ENCODE measurements at places on chromosomes 13 and 19. TPM values are rescaled to one million over a fixed set of nuclear protein-coding genes. Genes with fewer than 3 reads are reported as not detected.
A peak's percentile ranks its signal among the peaks of the same experiment; 100 is the strongest.

The ZNF99 gene
- not detected for total RNA-seq

The ANKLE1 gene
- 0.17 TPM for total RNA-seq

The ZIC2 gene
- total RNA-seq = not detected

- DNase-seq = no peak
- H3K27me3 ChIP-seq = no peaks in the 10 kb centered on the region
- no peak overlapping the region for H3K27ac ChIP-seq
- H3K4me3 ChIP-seq = no peak overlapping the region
These were observed 6.7 kb downstream of the KLK14 start for GRCh38 chr19:51075998-51076397.

GRCh38 chr19:3344608-3345598 lies 21.5 kb upstream of the NFIC start:
- H3K4me3 ChIP-seq = no peak overlapping the region
- no peaks in the 10 kb centered on the region for H3K36me3 ChIP-seq
- H3K4me1 ChIP-seq = peaks cover 13% of the 10 kb centered on the region
- no peak overlapping the region for H3K27ac ChIP-seq
- H3K27me3 ChIP-seq = no peaks in the 10 kb centered on the region

DNA sequence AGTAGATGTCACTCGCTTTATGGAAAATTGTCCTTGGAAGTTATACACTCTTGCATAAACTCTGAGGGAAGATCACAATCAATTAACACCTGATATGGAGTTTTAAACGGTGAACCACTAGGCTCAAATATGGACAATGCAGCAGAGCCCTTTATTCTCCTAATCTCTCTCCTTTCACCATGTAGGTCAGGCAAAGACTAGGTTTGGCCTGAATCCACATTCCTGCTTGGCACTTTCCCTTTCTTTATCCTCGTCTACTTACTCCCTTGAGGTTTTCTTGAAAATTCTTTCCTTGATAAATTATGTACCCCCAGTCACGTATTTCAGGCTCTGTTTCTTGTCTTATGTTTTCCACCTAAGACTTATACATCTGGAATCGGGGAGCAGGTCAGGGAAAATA lies 751.7 kb downstream of the DACH1 start:
- no peaks in the 10 kb centered on the region for H3K27me3 ChIP-seq
- H3K27ac ChIP-seq = no peak overlapping the region
- no peak for DNase-seq
- H3K4me3 ChIP-seq = no peak overlapping the region

The LRRC25 gene
- total RNA-seq = 4.6 TPM

DNA sequence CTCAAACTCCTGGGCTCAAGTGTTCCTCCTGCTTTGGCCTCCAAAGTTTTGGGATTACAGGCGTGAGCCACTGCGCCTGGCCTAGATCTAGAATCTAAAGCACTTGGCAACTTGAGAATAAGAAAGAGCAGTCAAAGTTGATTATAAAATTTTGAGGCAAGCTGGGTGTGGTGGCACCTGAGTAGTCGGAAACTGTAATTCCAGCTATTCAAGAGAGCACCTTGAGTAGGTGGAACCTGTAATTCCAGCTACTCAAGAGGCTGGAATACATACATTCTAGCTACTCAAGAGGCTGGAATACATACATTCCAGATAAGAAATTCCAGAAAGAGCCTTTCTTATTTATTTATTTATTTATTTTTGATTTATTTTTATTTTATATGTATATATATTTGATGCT lies 8.3 kb upstream of the NAA16 start:
- H3K36me3 ChIP-seq = no peaks in the 10 kb centered on the region
- H3K27ac ChIP-seq = no peak overlapping the region
- H3K27me3 ChIP-seq = no peaks in the 10 kb centered on the region
- peaks cover 2% of the 10 kb centered on the region for H3K4me1 ChIP-seq
- DNase-seq = no peak

DNA sequence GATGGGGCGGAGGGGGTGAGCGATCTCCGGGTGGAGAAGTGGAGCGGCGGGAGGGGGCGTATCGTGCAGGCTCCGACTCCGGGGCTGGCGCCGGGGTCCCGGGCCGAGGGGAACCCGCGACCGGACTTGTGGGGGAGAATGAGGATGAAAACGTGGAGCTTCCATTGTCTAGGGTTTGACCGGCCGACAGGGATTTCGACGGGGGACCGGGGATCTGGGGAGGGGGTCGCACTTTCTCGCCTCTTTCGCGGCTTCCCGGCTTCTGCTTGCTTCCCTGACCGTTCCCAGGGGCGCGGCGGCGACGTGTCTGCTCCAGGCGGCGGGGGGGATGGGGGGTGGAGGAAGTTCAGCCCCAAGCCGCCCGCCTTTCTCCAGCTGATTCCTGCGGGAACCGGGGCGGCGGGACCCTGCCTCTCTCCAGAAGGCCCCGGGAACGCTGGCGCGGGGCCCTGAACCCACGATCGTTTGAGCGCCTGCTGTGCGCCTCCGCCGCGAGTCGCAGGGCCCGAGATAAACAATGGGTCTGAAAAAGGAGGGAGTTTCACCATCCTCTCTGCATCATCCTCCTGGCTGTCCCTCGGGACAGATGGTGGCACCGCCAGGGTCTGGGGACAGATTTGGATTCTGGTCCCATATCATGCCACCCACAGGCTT lies 790 bp downstream of the TPM4 start:
- peak overlapping the region; percentile 98 for H3K27ac ChIP-seq
- DNase-seq = no peak
- H3K4me3 ChIP-seq = peak overlapping the region; percentile 98
- peaks cover 12% of the 10 kb centered on the region for H3K4me1 ChIP-seq
- no peaks in the 10 kb centered on the region for H3K27me3 ChIP-seq

The OVOL3 gene
- not detected for total RNA-seq

The PSG6 gene
- 0.17 TPM for total RNA-seq

DNA sequence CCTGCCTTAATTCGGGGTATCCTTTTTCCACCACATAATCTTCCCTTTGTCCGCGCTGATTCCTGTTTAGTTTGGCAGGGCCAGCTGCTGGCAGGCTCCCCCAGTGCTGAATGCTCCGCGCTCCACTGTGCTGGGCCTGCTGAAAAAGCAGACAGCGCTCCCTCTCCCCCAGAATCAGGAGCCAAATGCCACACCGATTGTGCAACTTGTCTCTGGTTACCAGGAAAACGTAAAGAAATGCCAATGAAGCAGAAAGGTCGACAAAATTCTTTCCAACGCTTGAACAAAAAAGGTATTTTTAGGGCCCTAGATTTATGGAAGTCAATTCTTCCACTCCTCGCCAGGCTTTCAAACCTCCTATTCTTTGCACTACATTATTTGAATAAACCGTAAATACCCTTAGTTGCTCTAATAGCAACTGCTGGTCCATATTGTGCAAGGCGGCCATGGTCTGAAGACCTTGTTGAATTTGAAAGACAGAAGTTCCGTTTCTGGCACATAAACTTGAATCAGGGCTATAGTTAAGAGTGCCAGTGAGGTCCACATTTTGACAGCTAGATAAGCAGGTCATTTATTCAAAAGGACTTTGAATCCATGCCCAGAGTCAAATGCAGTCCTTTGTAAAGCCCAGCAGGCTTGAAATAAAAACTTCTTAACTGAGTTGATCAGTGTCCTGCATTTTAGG lies 206.7 kb upstream of the RFC3 start:
- H3K36me3 ChIP-seq = no peaks in the 10 kb centered on the region
- no peak overlapping the region for H3K27ac ChIP-seq
- no peaks in the 10 kb centered on the region for H3K27me3 ChIP-seq
- H3K4me3 ChIP-seq = no peak overlapping the region

GRCh38 chr13:113809934-113810333 lies 50.9 kb downstream of the TMEM255B start:
- peaks cover 3% of the 10 kb centered on the region for H3K4me1 ChIP-seq
- no peaks in the 10 kb centered on the region for H3K36me3 ChIP-seq
- H3K27me3 ChIP-seq = no peaks in the 10 kb centered on the region
- no peak overlapping the region for H3K27ac ChIP-seq

- no peaks in the 10 kb centered on the region for H3K4me1 ChIP-seq
- no peak overlapping the region for H3K4me3 ChIP-seq
- H3K36me3 ChIP-seq = no peaks in the 10 kb centered on the region
- H3K27ac ChIP-seq = no peak overlapping the region
These were observed 334.2 kb downstream of the DNAJC15 start for GRCh38 chr13:43357564-43357963.

DNA sequence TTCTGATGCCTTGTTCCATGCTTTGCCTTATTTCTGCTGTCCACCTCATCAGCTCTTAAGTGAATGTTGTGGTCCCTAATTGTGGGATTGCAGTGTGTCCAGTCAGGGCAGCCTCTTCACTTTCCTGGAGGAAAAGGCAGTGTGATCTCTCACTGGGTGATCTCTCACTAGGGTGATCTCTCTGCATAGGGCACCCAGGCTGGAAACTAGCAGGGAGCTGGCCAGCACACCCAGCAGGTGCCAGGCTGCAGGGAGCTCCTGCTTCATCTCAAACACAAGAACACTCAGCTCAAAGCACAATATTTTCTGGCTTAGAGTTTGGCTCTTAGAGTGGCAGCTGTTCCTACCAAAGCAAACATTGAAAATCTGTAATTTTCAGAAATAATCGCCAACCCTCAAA lies 36.5 kb upstream of the TSHZ3 start:
- H3K36me3 ChIP-seq = no peaks in the 10 kb centered on the region
- H3K4me1 ChIP-seq = peaks cover 2% of the 10 kb centered on the region
- H3K27me3 ChIP-seq = peaks cover 2% of the 10 kb centered on the region
- H3K4me3 ChIP-seq = no peak overlapping the region

- no peaks in the 10 kb centered on the region for H3K36me3 ChIP-seq
- no peak overlapping the region for H3K27ac ChIP-seq
- peak; percentile 76 for DNase-seq
- H3K4me1 ChIP-seq = no peaks in the 10 kb centered on the region
These were observed 374.0 kb downstream of the IRS2 start for GRCh38 chr13:109412283-109412901.

- no peaks in the 10 kb centered on the region for H3K4me1 ChIP-seq
- DNase-seq = peak; percentile 4
- no peaks in the 10 kb centered on the region for H3K36me3 ChIP-seq
- H3K27me3 ChIP-seq = no peaks in the 10 kb centered on the region
These were observed 49.3 kb upstream of the IL17D start for GRCh38 chr13:20654156-20654555.

DNA sequence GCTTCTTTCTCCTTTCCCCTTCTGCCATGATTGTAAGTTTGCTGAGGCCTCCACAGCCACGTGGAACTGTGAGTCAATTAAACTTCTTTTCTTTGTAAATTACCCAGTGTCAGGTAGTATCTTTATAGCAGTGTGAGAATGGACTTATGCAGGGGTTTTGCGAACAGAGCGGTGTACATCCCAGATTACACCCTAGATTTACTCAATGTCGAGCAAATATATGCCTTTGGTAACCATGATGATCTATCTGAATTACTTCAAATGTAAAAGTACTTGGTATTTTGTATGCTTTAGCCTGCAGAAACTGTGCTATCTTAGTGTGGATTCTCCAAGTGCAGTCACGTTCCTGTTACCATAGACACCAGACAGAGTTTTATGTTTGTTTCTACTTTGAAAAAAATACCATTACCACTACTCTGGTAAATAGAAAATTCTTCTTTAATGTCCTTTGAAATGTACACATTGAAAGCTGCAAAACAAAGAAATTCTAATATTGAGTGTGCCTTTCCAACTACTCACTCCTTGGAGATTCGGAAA lies 510.4 kb upstream of the ARGLU1 start:
- H3K4me1 ChIP-seq = no peaks in the 10 kb centered on the region
- H3K36me3 ChIP-seq = no peaks in the 10 kb centered on the region
- DNase-seq = no peak
- H3K4me3 ChIP-seq = no peak overlapping the region
- no peaks in the 10 kb centered on the region for H3K27me3 ChIP-seq

- DNase-seq = no peak
- H3K4me3 ChIP-seq = no peak overlapping the region
- no peaks in the 10 kb centered on the region for H3K27me3 ChIP-seq
- peaks cover 18% of the 10 kb centered on the region for H3K4me1 ChIP-seq
- H3K27ac ChIP-seq = no peak overlapping the region
- peaks cover 11% of the 10 kb centered on the region for H3K36me3 ChIP-seq
These were observed 20.2 kb downstream of the PAF1 start for GRCh38 chr19:39370735-39371134.

The CEACAM8 gene
- total RNA-seq = not detected

GRCh38 chr19:7744199-7744786 lies 3.0 kb downstream of the CD209 start:
- H3K27me3 ChIP-seq = no peaks in the 10 kb centered on the region
- H3K27ac ChIP-seq = no peak overlapping the region
- no peaks in the 10 kb centered on the region for H3K36me3 ChIP-seq
- no peak overlapping the region for H3K4me3 ChIP-seq
- no peaks in the 10 kb centered on the region for H3K4me1 ChIP-seq

DNA sequence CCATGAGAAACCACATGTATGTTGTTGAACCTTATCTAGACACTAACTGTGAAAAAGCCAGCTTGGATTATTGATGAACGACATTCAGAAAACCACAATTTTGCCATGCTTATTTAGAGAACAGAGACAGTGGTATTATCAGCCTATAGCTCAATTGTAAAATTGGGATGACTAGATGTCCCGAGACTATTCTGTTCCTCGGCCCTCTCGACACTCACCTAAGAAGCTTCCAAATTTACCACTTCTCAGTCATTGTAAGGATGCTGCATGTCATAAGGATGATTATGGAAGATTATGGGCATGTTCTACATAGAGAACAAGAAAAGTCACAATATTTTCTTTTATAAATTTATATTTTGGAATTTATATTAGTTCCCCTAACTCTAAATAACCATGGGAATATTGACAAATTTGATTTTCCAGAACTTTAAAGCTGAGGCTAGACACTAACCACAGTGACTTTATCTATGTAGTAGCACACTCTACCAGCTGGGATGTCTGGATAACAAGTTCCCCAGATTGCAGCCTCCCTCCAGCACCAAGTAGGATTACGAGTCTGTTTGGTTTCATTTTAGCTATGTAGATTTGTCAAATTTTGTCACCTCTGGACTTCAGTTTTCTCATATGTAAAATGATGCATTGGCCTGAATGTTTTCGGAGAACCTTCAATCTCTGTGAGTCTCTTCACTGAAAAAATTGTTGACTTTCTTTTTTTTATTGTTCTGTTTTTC lies 513.6 kb downstream of the IRS2 start:
- no peaks in the 10 kb centered on the region for H3K36me3 ChIP-seq
- peak; percentile 59 for DNase-seq
- H3K27ac ChIP-seq = peak overlapping the region; percentile 21
- H3K27me3 ChIP-seq = no peaks in the 10 kb centered on the region
- peak overlapping the region; percentile 43 for H3K4me3 ChIP-seq

The ONECUT3 gene
- not detected for total RNA-seq

- no peaks in the 10 kb centered on the region for H3K4me1 ChIP-seq
- DNase-seq = peak; percentile 30
- no peak overlapping the region for H3K27ac ChIP-seq
- no peaks in the 10 kb centered on the region for H3K36me3 ChIP-seq
- H3K27me3 ChIP-seq = no peaks in the 10 kb centered on the region
- H3K4me3 ChIP-seq = no peak overlapping the region
These were observed 32.7 kb downstream of the VSTM1 start for GRCh38 chr19:54030895-54031586.

The ZNF667 gene
- 6.4 TPM for total RNA-seq

- no peaks in the 10 kb centered on the region for H3K27me3 ChIP-seq
- no peak for DNase-seq
- no peak overlapping the region for H3K4me3 ChIP-seq
- peaks cover 1% of the 10 kb centered on the region for H3K36me3 ChIP-seq
- H3K27ac ChIP-seq = peak overlapping the region; percentile 53
- peaks cover 12% of the 10 kb centered on the region for H3K4me1 ChIP-seq
These were observed 6.2 kb downstream of the ZC3H4 start for GRCh38 chr19:47107202-47107952.

GRCh38 chr13:91302111-91302510 lies 45.4 kb upstream of the MIR17HG start:
- DNase-seq = no peak
- H3K27ac ChIP-seq = no peak overlapping the region
- H3K4me1 ChIP-seq = no peaks in the 10 kb centered on the region
- no peaks in the 10 kb centered on the region for H3K27me3 ChIP-seq
- H3K4me3 ChIP-seq = no peak overlapping the region
- no peaks in the 10 kb centered on the region for H3K36me3 ChIP-seq

Data from fibroblast of lung (primary cell).